ENCODE measurements at places on chromosomes 2 and 18.

DNA sequence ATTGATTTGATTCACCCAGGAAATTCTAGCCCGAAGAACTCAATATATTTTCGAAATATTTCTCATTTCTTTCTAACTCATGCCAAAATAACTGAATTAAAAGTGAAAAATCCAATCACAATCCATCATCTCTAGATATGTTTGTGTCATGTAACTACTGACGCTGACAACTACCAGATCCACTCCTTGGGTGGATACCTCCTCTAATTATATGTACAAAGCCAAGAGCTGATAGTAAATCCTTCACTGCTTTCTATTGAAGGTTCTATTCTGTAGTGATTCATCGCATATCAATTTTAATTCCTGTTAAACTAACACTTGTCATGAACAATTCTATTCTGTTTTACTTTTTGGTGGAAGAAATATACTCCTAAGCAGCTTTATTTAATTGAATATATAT is 1056.6 kb upstream of the NXPH2 start:
- DNase-seq: no peak

- DNase-seq: no peak
Observed at GRCh38 chr2:239288951-239289511, 111.8 kb downstream of the HDAC4 start.

- DNase-seq: no peak
Observed at GRCh38 chr18:67875944-67876343, 359.4 kb upstream of the DSEL start.

DNA sequence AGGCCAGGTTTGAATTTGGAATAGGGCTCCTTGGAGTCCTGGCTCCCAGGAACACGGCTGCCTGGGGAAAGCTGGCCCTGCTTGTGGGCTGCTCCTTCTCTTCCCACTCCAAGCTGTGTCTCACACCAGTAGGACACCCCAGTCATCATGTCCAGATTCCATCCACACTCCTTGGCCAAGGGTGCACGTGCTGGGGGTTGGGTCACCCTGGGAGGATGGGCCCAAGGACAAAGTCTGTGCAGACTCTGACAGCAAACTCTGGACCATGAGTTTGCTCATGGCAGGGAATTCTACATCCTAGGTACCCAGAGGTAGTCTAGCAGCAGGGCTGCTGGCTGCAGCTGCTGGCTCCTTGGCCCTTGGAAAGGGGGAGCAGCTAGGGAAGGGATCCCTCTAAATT is 102.4 kb upstream of the EPAS1 start:
- no peak for DNase-seq

DNA sequence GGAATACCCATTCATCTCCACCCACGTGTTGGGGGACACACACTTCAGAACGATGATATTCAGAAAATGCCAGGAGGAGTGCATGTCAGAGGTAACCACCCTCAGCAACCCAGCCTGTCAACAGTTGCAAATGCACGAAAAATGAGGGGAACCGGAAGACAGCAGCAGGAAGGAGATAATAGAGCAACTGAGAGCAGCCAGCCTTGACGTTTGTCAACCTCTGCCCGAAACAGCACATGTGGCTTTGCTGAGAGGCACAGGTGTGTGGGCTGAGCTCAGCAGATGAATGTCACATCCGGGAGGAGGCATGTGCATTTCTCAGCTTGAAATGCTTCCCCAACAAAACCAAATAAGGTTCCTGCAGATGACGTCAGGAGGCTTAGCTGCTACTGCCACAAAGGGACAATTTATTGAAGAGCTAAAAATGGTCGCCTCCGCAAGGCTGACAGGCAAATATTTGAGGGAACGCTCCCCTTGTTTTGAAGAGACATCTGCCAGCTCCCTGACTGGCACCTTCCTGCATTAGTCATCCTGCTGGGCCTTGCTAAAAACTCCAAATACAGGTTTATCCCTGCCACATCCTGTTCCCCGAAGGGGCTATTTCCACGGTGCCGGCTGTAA is 419.0 kb downstream of the NBAS start:
- no peak for DNase-seq

GRCh38 chr2:20674974-20675679 is 8.2 kb downstream of the GDF7 start:
- DNase-seq: peak; percentile 99

DNA sequence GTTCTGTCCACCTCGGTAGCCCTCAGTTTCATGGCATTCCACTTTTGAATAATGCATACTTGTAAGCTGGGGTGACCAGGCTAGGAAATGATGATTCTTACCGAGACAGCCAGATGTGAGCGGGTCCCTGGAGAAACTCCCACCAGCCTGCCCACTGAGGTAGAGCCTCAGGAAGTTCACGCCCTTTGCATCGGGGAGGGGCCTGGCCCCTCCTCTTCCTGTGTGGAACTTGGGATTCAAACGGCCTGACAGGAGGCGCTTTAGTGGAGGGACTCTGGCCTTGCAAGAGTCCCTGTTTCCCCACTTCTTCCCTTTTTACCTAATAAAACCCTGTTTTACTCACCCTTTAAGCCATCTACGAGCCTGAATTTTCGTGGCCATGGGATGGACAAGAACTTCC is 44.6 kb downstream of the MRO start:
- no peak for DNase-seq

GRCh38 chr2:232420463-232421188 is 14.0 kb downstream of the ALPG start:
- no peak for DNase-seq
